ENCODE measurements at places on chromosomes 4 and X. TPM values are rescaled to one million over a fixed set of nuclear protein-coding genes. Genes with fewer than 3 reads are reported as not detected.

GRCh38 chr4:111985426-111985825, 159.8 kb upstream of the FAM241A start:
- no peak for DNase-seq

- DNase-seq: no peak
Observed at GRCh38 chrX:87813566-87813965, 296.0 kb downstream of the KLHL4 start.

PCDH19 gene
- total RNA-seq: 0.35 TPM

TMEM255A gene
- 0.05 TPM for total RNA-seq

GRCh38 chr4:16721613-16722291, 176.7 kb downstream of the LDB2 start:
- DNase-seq: peak; percentile 52

PTCHD1 gene
- 0.03 TPM for total RNA-seq

DNA sequence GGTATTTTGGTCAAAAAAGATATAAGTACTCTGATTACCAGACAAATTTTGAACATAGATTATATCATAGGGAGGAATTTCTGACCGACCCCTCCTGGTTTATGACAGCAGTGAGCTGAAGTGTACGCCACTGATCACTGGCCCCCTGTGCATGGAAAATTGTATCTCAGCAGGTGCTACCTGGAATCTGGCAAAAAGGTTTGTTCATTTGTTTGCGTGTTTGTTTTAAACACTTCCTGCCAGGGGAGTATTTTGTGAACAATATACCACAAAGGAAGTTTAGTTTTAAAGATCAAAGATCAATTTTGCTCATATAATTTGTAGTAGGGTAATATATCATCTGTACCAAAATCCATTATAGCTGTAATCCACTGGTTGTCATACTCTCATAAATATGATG, 219.7 kb upstream of the TENM3 start:
- no peak for DNase-seq

CXorf65 gene
- total RNA-seq: not detected
